ENCODE measurements at places on chromosomes 5 and 9. TPM values are rescaled to one million over a fixed set of nuclear protein-coding genes. Genes with fewer than 3 reads are reported as not detected.

DNA sequence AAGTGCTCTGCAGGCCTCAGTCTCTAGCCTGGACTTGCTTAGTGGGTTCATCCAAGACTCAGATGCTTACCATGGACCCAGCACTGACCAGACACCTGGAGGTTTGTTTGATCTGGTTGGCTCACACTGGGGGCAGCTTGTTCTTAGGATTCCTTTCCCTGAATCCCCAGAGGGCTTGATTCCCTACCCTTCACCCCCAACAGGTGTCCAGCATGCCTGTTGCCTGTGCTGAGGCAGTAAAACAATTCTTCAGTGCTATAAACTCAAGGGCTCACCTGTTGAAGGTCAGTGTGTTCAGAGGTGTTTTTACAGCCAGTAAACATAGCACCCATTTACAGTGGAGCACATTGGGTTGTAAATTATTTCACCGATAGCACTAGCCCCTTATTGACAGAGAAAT is 123.8 kb upstream of the KLF4 start:
- DNase-seq, result no peak

GRCh38 chr9:110602281-110602680 is 22.7 kb upstream of the SVEP1 start:
- DNase-seq, result no peak

DNA sequence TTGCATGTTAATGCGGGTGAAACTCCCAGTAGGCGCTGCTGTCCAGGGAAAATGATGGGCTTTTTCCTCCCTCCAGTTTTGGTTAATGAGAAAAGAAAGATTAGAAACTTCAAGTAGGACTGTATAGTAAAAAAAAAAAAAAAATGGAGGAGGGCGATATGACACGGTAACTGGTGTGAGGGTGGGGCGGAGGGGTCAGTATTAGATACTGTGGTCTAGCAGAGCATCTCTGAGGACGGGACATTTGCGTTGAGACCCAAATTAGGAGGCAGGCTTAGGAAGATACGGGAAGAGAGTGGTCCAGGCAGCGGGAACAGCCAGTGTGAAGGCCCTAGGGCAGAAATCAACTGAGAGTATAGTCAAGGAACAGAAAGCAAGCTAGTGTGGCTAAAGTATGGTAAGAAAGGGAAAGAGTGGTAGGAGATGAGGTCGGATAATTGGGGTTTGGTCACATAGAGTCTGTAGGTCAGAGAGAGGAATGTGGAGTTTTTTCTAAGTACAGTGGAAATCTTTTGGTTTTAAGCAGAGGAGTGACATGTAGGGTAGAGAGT is 707 bp downstream of the RMND5B start:
- no peak for DNase-seq

GRCh38 chr5:155004138-155004744 is 9.3 kb upstream of the KIF4B start:
- no peak for DNase-seq

Gene ANKRD55
- not detected for total RNA-seq

Gene KIF24
- total RNA-seq, result 1.8 TPM

Gene MACIR
- 14.9 TPM for total RNA-seq

Gene NPM1
- 1,265 TPM for total RNA-seq

DNA sequence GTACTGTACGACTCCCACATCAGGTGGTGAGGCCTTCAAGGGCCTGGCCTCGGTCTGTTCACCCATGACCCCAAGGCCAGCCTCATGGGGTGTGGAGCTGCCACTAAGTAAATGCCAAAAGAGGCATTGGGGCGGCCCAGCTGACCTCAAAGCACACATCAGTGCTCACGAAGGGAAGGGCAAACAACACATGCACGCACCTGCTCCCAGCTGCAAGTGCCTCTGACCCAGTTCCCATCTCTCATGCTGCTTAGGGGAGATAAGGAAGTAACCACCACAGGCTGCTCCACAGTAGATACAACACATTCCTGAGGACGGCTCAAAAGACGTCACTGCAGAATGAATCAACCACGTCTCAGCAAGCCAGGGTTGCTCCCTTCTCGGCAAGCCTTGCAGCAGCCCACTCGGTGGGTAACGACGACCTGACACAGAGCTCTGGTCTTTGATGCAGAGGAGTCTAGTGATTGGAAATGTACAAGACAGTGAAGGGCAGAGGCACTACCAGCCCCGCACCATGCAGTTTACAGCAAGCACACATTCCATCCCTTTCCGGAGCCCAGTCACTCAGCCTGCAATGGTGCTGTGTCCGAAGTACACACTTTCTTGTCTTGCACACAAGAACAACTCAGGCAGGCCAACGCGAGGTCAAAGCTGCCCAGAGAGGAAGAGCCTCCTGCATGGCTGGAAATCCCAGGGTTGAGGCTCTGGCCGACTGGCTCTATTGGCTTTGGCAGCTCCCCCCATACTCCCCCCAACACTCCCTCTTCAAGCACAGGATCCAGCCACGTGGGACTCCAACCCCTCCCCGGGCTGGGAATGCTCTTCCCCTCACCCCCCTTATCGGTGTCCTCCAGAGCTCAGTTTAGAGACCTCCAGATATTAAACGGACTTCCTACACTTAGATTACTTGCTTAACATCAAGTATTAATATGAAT is 31.8 kb downstream of the FABP6 start:
- no peak for DNase-seq

- DNase-seq, result no peak
Measured at GRCh38 chr9:37534412-37534811, 41.8 kb downstream of the FBXO10 start.

GRCh38 chr9:24436761-24437160 is 108.9 kb downstream of the IZUMO3 start:
- DNase-seq, result no peak

- DNase-seq, result no peak
Measured at GRCh38 chr9:129836311-129837007, 1.2 kb downstream of the USP20 start.

Gene MARVELD2
- total RNA-seq, result not detected

- DNase-seq, result no peak
Measured at GRCh38 chr5:123209502-123210027, 120.5 kb downstream of the PRDM6 start.

Gene RASA1
- total RNA-seq, result 59.9 TPM

Gene BARHL1
- total RNA-seq, result not detected

DNA sequence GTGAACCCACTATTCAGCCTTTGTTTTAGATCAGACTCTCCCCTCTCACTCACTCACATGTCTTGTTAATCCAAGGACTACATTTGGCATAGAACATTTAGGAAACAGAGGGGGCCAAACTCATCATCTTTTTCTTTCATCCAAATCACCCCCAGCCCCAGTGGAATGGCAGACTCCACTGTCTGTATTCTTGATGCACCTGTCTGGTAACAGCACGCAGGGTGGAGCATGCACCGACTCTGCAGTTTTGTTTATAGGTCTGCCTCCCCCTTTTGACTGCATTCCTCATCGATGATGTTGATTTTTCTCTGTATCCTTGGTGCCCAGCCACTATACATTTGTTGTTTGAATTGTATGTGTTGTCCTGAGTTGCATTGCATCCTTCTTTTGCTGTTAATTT is 66.0 kb downstream of the ANGPTL2 start:
- DNase-seq, result no peak

Gene AGXT2
- not detected for total RNA-seq

Gene LMBRD2
- total RNA-seq, result 2.3 TPM

Gene IL7R
- total RNA-seq, result 3.4 TPM

- no peak for DNase-seq
Measured at GRCh38 chr5:127133071-127133470, 59.8 kb upstream of the C5orf63 start.

Gene WDR38
- total RNA-seq, result 0.79 TPM

Gene ANP32B
- 50.9 TPM for total RNA-seq

Gene SLC46A2
- total RNA-seq, result not detected

DNA sequence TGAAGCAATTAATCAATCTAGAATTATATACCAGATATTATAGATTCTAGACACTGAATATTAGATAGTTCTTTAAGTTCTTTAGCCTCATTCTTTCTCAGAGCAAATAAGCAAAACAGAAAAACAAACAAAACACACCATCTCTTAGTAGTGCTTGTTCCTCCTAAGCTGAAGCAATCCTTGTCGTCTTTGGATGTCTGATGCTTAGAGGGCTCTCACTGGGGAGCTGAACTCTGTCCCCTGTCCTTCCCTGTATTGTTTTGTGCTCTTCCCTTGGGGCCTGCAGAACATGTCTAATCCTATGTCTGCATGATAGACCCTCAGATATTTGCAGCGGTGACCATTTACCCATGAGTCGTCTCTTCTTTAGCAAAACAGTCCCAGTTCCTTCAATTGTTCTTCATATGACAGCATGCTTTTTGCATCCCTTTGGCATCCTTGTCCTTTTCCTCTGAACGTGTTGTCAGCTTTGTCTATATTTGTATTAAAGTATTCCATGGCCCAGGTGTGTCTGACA is 114.3 kb downstream of the ARHGEF28 start:
- DNase-seq, result no peak

DNA sequence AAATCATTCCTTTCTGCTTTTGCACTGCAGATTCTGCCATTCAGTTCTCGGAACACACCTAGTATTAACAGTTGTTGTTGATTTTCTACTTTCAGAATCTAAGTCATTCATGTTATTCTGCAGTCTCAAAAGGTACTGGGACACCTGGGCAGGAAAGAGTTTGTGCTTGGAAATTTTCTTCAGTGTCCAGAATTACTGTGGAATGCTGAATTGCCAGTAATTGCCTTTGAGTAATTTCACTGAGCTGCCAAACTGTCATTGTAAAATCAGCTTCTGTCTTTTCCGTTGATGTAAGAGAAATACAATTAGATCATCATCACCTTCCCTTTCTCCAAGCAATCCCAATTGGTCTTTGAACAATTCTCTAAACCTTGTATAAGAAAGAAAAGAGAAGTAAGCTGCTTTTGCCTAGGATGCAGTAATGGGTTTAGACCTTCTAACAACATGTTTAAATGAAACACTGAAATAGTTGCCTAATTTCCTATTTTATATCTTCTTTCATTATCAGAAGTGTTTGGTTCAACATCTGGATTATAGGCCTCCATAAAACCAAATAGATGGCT is 75.7 kb upstream of the TGFBR1 start:
- DNase-seq, result no peak

Gene C5orf58
- total RNA-seq, result not detected

- no peak for DNase-seq
Measured at GRCh38 chr9:11374926-11375325, 762.1 kb upstream of the PTPRD start.

Gene ACTBL2
- not detected for total RNA-seq

Gene PTPRD
- total RNA-seq, result 136 TPM

DNA sequence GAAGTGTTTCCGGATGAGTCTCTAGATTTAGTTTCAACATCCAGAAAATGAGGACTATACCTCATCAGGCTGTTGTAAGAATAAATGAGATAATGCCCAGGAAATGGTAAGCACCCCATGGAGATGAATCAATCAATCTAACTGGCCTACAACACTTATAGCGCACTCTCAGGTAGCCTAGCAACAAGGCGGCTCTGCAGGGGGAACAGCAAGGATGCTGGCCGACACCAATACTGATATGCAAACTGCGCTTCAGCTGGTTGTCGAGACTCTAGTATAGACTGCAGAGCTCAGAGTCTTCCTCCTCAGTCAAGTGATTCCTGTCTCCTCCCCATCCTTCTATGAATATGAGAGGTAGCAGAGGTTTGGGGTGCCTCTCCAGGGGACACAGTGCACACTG is 218.8 kb upstream of the WWC1 start:
- DNase-seq, result no peak

DNA sequence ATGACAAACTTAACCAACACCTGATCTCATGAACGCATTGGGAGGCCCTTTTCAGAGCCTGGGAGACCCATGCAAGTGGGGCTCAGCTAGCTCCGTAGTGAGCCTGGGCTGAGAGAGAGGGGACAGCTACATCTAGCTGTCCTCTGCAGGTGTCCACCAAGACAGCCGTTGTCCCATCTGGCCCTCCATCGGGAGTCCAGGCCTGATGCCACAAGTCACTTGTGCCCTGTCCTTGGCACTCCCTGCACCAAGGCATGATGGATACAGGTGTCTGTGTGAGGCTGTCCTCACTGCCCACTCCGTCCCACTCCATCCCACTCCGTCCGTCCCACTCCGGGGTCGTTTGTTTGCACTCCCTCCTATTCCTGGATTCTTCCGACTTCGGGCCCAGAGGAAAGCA is 2.5 kb upstream of the EDF1 start:
- no peak for DNase-seq

DNA sequence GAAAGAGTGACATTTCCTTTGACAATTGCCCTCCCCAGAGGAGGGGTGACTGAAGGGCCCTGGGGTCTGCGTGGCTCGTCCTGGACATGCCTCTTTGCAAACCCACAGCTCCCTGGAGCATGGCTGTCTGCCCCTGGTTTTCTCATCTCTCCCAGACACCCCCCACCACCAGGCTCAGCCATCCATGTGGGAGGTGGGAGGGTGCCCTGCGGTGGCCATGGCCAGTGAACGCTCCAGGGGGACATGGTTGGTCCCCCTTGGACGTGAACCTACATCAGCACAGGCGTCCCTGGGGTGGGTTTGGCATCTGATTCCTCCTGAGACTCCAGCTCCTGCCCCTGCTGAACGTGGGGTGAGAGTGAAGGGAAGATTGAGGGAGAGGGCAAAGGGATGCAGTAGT is 67.7 kb upstream of the LMX1B start:
- no peak for DNase-seq

Gene SLC36A3
- total RNA-seq, result not detected

- no peak for DNase-seq
Measured at GRCh38 chr9:134213881-134214341, 49.5 kb upstream of the RNU6ATAC start.

DNA sequence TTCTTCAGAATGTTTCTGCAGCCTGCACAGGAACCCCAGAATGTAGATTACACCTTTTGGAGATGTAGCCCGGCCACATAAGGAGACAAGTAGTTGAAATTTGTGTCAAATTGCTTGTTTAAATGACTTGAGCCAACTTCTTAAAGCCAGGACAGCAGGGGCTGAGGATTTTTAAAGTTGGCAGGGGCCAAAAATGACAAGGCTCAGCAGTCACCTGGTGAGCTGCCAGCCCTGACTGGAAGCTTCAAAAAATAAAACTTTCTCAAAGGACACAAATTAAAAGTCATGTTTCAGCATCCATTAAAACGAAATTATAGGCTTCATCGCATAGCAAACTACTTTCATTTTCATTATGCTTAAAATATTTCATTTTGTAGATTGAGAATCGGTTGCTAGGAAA is 340.3 kb upstream of the WWC1 start:
- no peak for DNase-seq

DNA sequence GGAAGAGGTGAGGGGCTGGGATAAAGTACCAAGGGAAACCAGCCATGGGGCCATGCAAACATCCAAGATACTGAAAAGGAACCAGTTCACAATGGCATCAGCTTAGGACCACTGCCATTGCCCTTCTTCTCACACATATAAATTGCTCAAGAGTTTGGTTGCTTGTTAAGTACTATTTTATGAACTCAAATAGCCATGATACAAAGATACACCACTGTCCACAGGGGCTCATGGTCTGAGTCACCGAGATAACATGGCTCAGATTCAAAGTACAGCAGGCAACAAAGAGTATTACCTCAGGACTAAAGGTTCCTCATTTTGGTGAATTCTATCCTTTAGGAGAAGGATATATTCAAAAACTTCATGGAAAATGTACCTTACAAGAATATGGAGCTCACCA is 55.6 kb downstream of the FANCC start:
- no peak for DNase-seq
